ENCODE measurements at places on chromosomes 1 and 21. TPM values are rescaled to one million over a fixed set of nuclear protein-coding genes. Genes with fewer than 3 reads are reported as not detected.

FMO1 gene
- total RNA-seq, result not detected

PROK1 gene
- total RNA-seq, result not detected

RAB7B gene
- not detected for total RNA-seq

FAM163A gene
- not detected for total RNA-seq

NOTCH2NLA gene
- 45.8 TPM for total RNA-seq

CKS1B gene
- 236 TPM for total RNA-seq

DNA sequence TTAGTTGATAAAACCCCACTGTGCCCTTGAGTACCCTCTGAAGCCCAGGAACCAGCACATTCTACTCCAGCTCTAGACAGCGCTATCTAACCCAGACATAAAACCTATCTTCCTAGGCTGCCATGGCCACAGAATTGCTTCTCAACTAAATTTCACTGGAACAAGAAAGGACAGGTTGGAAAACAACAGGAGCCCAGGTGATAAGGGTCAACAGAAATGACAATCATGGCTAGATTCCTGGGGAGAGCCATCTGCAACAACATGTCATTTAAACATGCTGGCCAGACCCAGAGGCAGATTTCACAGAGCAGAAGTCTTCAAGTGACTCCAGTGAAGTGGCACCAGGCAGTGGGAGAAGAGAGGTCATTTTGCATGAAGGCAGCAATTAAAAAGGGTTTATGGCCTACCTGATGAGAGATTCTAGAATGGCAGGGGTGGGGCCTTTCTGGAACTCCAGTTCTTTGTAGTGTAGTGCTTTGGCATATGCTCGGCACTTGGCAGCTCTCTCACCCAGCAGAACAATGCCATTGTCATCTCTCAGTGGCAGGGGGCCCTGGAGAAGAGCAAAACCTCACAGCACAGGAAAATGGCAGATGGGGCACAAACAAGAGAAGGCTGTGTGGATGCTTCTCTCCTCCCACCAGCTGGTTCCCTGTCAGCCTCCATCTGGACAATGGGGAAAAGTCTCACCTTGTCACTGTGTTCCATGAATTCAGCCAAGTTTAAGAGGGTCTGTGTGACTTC, 9.9 kb downstream of the ANGPTL7 start:
- no peak for DNase-seq

GRCh38 chr1:200231787-200232231, 178.0 kb downstream of the ZNF281 start:
- DNase-seq, result no peak

GRCh38 chr1:109659145-109659544, 3.2 kb downstream of the GSTM4 start:
- peak; percentile 71 for DNase-seq

GRCh38 chr1:145845144-145845513, 301 bp upstream of the NUDT17 start:
- no peak for DNase-seq

DNA sequence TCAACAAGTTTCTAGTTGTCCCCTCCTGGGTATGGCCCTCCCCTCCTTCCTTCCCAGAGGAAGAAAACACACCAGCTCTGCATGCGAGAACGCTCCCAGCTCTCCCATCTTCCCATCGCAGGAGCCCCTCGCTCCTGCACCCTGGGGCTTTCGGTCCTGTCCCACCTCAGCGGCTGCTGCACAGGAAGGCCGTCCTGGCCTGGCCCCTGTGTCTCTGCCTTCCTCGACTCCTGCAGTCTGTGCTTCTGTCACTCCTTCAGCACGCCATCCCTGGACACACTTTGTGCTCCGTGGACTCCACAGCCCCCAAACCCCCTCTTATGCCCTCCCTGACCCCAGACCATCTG, 23.2 kb downstream of the KRTAP10-1 start:
- no peak for DNase-seq

DNA sequence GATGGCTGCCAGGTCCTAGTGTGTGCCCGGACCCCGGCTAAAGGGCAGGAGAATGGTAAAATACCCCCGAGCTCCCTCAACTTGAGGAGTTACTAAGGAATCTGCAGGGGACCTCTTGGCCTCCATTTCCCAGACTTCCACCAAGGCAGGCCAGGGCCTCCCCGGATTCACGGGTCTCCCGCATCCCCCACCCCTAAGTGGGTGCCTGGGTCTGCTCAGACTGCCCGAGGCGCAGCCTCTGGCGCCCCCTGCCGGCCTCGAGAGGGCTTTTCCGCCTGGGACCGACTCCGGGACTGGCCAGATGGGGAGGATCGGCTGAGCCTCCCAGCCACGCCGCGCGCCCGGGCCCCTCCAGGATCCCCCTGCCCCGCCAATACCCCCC, 1.7 kb downstream of the PLEKHG5 start:
- peak; percentile 79 for DNase-seq

DNA sequence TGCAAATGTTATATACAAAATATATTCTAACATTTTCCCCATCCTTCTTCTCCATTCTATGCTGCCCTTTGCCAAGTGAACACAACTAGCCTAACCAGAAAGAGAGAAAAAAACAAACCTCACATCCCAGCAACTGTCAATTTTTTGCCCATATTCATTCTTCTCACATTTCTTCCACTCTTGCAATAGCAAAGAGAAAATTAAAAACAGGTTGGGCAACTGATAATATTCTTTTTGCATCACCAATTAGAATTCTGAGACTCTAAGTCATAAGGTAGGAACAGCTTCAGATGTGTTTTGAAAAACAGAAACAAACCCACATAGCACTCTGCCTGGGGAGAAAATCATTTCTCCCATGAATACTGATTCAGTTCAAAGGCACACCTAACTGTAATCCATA, 25.2 kb upstream of the EXO1 start:
- no peak for DNase-seq

DNA sequence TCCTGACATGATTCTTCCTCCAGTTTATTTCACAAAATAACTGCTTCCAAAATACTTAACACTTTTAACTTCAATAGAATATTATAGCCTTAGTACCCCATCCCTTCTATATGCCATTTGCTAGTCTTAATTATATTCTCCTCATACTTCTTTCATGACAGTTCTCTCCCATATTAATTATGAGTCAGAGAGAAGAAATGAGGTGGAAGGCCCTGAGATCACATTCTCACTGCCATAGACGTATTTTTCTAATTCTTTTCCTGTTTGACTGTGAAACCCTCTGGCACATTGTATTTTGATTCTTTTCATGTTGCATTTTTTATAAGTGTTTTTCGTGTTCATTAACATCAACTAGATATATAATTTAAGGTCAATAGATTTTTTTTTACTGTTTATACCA, 88.4 kb downstream of the GTF2B start:
- DNase-seq, result peak; percentile 83

DNA sequence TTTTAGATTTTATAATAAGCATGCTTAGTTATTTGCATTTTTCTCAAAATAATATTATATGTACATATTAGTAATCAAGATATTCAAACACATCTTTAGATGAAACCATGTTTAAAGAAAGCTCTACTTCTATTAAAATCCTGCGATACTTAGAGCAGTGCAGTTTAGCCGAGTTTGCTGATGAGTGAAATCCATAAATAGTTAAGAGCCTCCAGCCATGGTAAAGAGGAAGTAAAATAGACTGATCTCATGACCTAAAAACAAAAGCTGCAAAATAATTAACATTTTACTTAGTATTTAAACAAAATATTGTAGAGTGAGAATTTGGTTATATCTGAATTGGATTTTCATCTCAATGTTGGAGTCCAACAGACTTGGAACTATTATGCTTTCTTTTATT, 147.4 kb upstream of the NRIP1 start:
- DNase-seq, result no peak

- DNase-seq, result no peak
Measured at GRCh38 chr1:101781201-101781831, 215.4 kb downstream of the OLFM3 start.

- DNase-seq, result no peak
Measured at GRCh38 chr21:44005593-44005992, 6.5 kb upstream of the TRAPPC10 start.

DNA sequence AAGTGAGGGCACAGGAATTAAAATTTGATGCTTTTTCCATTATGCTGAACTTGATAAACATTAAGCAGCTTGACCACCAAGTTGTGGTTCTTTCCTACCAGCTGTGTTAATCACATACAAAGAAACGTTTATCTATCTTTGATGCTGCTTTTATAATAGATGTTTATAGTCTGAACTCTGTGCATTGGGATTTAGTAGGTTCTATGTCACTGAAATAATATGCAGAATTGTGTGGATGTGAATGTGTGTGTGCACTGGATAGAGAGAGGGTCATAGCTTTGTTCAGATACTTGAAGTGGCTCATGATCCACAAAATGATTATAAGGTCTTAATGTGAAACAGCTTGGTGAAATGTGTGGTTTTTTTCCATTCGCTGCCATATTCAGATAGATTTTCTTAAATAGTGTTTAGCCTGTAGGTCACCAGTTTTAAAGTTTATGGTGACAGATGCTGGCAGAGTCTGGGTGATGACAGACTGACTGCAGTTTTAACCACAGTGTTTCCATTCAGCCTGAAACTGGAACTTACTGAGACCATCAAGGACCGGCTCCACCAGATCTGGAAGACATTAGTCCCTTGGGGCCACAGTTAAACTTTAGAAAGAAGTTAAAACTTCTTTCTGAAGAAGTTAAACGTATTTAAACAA, 10.2 kb downstream of the DDI2 start:
- DNase-seq, result no peak

DNA sequence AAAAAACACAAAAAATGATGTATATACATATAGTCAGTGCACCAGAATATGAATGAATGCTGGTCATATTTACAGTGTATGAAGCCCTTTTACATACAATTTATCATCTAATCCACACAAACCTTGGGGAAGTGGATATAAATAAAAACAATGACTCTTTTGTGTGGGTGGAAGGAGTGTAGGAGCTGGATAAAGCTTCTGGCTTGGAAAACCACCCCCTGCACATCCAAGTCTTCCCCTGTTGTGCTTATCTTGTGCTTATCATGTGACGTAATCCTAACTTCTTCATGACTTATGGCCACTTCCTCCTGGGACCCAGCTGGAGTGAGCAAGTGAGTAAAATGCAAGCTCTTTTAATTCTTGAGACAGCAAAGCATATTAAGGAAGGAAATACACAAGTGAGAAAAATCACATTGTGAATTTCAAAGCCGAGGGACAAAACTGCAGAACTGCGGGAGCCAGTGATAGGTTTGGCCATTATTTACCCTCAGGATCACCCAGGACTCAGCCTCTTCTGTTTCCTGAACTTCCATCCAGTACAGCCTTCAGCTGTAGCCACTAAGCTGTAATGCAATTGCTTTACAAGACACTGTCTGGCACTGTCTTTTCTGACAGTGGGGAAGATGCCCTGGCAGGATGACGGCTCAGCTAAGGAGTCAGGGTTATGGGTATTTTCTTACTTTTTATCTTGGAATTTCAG, 104.0 kb upstream of the PPM1J start:
- DNase-seq, result no peak

DNA sequence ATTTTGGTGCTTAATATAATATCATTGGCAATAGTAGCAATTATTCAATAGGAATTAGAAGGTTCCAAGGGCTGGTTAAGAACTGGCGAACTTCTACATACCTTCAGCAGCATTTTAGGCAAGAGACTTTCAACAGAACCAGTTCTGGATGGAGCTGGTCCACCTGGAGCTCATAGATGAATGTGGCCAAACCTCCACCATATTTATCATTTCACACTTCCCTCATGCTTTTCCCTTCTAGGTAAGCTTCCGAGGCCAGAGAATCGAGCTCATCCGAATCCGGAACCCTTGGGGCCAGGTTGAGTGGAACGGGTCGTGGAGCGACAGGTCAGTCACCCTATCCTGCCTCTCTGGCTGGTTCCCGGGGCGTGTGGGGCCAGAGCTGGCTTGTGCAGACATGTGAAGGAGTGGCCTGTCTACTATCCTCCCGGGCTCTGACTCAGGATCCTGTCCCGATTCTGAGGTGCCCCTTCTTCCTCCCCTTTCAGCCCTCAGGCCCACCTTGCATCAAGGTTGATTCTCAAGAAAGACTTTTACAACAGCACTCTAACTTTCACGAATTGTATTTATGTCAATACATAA, 24.7 kb downstream of the CAPN9 start:
- no peak for DNase-seq

- no peak for DNase-seq
Measured at GRCh38 chr1:72060466-72061245, 221.7 kb downstream of the NEGR1 start.

DNA sequence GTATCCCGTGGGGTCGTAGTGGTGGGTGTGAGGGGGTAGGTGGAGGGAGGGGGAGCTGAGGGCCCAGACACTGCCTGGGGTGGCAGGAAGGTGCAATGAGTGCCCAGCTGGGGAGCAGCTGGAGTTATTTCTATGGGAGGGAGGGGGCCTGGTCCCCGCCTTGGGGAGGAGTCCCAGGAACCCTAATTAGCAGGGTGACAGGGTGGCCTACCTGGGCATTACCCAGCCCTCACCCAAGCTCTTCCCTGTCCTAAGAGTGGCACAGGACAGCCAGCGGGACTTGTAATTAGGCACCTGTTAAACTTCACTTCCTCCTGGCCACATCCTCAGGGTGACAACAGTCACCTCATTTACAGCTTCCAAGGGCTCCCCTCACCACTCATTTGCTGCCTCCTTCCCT, at the start of gene VSIG8:
VSIG8 (minus strand) TSS at position 101 of the 400 bp plus-strand sequence. CDS start 136 bp downstream, outside the sequence.
- no peak for DNase-seq

DNA sequence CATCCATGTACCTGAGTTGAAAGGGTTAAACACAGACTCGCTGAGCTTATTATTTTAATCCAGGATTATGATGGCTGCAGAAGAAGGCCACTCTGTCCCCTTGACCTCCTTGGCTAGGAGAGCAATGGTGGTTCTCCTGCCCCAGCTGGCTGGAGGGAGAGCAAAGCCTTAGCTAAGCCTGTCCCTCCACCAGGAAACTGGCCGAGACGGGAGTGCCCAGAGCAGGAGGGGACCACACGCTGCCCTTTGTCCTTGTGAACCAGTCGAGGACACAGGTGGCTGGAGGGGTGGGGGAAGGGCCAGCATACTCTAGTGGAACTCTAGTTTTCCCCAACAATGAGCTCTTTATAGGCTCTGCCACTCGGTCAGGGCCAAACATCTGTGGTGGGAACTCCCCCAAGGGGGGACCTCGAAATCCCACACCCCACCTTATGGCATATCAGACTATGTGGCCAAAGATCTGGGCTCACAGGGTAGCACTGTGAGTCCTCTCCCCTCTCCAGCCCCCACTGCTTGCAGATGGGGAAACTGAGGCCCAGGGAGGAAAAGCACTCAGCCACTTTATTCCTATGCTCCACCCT, 12.9 kb downstream of the KIAA1614 start:
- no peak for DNase-seq

DNA sequence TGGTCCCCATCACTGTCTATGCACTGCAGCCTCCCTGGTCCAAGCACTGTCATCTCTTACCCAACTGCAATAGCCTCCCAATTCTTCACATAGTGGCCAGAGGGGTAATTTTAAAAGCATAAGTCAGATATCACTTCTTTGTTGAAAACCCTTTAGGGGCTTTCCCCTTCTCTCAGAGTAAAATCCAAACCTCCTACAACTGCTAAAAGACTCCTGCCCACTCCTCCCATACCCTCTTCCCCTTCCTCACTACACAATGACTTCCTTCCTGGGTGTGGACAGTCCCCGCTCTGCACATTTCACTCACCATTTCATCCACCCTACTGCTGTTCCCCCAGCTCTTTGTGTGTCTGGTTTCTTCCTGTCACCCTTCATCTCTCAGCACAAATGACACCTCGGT, 8.3 kb downstream of the MCOLN2 start:
- no peak for DNase-seq

Data from PC-9 (cell line).